ENCODE measurements at places on chromosomes 3 and 15.

DNA sequence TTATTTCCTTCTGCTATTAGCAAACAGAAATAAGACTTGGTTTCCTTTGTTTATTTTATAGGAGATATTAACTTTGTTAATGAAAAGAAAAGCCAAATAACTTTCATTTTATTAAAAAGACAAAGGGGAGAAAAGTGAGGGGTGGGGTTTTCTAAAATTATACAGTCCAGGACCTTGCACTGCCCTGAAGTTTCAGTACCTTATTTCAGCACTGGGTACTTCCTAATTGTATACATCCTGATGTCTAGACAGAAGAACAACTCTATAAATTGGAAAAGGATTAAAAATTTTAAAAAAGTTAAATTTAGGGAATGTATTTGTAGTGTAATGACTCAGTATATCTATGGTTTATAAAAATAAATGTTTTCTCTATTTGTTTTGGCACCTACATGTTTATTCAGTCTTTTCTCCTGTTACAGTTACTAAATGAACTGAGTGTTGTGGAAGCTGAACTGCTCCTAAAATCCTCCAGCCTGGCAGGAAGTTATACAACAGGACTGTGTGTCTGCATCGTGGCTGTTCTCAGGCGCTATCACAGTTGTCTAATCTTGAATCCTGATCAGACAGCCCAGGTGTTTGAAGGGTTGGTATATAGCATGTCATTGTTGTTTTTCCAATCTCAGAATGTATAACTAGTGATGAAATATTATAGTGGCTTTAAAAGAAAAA lies 27.6 kb upstream of the P2RY13 start:
- DNase-seq, result no peak

DNA sequence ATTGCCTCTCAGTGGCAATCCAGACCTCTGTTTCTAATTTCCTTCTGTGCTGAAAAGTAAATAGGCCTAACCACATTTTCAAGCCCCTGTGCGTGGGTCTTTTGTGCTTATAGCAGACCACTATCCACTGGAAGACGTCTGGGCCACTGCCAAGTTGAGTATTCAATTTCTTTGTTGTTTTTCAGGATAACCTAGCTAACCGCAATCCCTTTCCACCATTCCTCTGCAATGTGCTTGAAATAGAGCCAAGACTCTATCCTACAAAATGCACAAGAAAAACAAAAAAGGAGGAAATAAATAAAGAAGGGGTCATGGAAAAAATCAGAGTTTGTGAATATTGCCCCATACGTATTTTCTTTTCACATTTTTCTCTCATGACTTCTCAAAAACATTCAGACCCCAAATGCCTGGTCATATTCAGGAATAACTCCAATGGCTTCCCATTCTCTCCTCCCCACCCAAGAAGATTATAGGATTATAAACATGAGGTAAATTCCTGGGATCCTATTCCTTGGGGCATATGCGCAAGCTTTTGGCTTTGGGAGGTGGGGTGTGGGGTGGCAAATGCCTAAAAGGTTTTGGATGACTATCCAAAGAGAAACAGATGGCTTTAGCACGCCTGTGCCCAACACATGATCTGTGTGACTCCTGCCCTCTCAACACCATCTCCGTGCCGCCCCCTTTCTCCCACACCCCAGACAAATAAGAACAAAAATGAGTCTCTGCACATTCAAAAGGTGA lies 217.9 kb upstream of the THBS1 start:
- no peak for DNase-seq

GRCh38 chr15:31069360-31070000 lies 32.0 kb downstream of the TRPM1 start:
- no peak for DNase-seq

DNA sequence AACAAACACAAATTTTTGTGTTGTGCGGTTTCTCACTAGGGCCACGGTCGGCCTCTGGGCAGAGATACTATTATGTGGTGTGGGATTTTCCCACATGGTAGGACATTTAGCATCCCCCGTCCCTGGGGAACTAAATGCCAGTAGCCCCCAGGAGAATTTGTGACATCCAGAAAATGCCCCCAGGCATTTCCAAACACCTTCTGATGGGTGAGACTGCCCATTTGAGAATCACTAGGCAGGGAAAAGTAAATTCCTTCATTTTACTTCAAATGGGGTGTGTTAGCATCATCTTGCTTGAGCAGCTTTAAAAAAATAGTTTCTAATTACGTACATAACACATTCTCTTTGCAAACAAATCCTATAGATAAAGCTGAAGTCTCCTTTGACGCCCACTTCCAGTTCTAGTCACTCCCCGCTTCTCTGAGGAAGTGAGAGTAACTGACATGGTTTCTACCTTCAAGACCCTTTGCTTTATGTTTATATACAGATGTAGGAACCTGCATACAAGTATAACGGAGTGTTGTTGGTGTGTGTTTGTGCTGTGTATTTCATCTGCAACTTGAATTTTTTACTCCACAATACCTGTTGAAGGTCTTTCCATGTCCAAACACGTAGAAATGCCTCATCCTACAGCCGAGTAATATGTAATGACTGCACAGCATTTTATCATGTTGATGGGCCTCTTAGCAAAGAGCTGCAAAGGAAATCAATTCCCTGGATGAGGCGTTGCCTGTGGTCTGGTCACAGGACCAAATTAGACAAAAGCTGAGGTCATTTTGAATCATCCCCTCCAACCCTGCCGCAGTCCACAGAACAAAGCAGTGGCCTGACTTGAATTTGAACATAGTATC lies 31.4 kb upstream of the ZBTB38 start:
- no peak for DNase-seq

- no peak for DNase-seq
Measured at GRCh38 chr3:177279118-177279815, 82.0 kb upstream of the TBL1XR1 start.

- no peak for DNase-seq
Measured at GRCh38 chr3:140373234-140373633, 304.6 kb upstream of the TRIM42 start.
